Left renal pelvis (tissue), 4 donors: ENCODE measurements at places on chromosomes 1 and 21.

- DNase-seq, result no peak
These were observed 307.7 kb downstream of the SIPA1L2 start for GRCh38 chr1:232322162-232322734.

- no peak for DNase-seq
These were observed 30.1 kb upstream of the ARHGEF10L start for GRCh38 chr1:17509363-17509762.

- no peak for DNase-seq
These were observed 118.9 kb downstream of the ATF6 start for GRCh38 chr1:161885003-161885402.

DNA sequence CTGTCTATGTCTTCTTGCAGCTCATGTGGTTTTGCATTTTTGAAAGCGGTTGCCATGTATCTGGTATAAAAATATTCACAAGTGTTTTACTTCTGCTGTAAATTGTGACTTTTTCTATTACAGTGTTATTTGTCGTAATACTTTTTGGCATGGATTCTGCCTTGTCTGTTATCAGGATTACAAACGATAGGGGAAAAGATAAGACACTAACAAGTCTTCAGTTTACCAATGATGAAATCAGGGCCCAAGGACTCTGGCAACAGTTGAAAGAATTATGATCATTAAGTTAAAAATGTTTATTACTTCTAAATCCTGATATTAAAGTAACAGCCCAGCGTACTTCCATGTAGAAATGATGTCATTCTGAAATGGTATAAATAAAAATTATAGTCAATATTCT lies 298.8 kb downstream of the KIF26B start:
- DNase-seq, result no peak

GRCh38 chr1:87113313-87113712 lies 198.9 kb downstream of the HS2ST1 start:
- no peak for DNase-seq

GRCh38 chr21:38139380-38140168 lies 117.2 kb upstream of the KCNJ15 start:
- no peak for DNase-seq

- no peak for DNase-seq
These were observed 9.9 kb downstream of the PFKFB2 start for GRCh38 chr1:207063014-207063413.

- DNase-seq, result no peak
These were observed at the start of gene TMEM200B for GRCh38 chr1:29123887-29124365. Gene TMEM200B (minus strand): TSS chr1:29123903. CDS start chr1:29121828, 2,075 bp downstream.

DNA sequence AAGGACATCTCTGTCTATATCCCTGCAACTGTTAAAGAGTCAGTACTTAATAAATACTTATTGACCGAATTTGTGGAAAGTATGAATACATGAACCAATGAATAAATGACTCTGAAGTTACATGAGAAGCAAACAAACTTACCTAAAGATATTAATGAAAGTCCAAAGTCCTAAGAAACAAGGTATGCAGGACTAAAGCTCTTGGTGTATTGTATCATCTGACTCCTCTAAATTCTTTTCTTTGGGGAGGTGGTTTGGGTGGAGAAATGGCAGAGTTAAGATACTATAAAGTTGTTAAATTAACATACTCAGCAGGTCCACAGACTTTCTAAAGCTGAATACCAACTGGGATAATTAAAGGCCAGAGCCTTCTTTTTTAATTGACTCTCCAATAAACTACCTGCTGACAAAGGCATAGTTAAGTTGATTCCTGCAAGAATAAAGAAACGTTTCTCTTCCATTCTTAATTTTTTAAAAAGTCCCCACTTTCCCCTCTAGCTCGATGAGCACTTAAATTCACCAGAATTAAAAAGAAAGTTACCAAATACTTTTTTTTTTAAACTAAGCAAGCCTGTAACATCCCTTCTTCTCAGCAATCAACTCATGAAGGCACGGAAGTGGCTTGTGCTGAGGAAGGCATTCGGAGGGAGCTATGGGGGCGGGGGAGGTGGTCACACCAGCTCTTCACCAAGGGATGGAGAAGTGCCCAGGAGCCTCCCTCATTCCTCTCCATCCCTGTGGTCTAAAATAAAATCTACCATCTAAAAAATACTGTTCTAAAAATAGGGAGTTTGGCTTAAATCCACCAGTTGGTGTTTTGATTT lies 61.1 kb downstream of the GADD45A start:
- no peak for DNase-seq

- DNase-seq, result no peak
These were observed 10.5 kb downstream of the FAAH start for GRCh38 chr1:46404482-46405196.

DNA sequence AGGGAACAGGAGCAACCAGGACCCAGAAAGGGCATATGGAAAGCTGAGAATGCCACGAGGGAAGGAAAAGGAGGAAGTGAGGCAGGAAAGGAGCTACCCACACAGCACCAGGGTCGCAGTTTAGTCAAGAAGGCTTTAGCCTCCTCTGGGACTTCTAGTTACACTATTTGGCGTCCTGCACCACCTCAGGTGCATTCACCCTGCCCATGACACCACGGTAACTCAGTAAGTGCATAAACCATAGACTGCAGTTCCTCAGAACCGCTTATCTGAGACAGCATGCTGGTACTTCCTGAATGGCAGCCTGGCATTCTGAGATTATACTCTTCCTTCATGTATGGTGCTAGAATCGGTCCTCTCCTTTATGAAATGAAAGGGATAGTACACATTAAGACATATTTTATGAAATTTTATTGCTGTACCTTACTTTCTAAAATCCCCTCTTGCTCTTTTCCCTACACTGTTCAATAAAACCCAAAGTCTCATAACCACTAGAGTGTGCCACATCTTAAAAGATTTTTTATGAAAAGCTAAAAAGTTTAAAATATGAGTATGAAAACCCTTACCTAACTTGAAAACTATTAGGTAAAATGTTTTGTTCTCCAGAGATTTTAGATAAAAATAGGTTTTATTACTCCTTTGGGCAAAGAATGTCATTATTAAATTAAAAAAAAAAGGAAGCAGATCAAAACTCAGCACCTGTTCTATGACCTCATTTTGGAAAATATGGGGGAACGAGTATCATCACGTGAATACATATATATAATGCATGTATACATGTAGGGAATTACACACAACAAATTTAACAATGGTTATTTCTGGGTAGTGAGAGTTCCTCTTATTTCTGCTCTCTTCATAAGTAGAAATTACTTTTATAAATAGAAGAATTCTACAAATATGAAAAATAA lies 67.3 kb downstream of the VAV3 start:
- DNase-seq, result no peak

DNA sequence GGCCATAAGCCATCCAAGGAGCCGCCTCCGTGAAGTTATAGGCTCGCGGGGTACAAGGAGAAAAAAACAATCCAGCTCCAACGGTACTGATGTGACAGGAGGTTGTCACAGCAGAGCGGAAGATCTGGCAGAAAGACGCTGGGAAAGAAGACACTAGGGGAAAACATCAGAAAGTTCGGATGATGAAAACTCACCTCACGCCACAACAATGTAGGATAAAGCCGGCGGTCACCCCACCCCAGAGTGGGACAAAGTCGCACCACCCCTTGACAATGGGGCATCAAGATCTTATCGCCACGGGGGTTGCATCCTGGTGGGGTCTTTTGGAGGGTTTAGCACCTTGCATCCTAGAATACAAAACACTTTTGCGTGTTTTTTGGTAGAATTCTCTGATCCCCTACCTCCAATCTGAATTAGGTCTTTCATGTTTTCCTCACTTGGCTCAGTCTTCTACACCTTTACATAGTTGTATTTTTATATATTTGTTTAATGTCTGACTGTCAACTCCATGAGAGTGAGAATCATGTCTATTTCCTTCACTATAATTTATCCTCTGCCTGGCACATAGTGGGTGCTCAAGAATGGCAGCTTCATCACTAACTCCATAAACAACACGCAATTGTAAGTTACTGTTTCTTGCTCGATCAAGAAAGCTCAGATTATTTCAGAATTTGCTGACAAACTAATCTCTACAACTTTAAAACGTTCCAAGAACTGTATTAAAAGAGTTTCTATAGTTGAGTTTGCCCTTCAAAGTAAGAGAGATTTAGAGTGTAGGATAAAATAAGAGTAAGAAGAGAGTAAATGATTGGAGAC lies 611 bp upstream of the ZSWIM5 start:
- no peak for DNase-seq

- no peak for DNase-seq
These were observed 74.5 kb downstream of the NPHP4 start for GRCh38 chr1:5917591-5918274.

- no peak for DNase-seq
These were observed 726 bp upstream of the FCER1G start for GRCh38 chr1:161214369-161214768.

GRCh38 chr1:173561263-173561662 lies 41.6 kb downstream of the SLC9C2 start:
- no peak for DNase-seq

DNA sequence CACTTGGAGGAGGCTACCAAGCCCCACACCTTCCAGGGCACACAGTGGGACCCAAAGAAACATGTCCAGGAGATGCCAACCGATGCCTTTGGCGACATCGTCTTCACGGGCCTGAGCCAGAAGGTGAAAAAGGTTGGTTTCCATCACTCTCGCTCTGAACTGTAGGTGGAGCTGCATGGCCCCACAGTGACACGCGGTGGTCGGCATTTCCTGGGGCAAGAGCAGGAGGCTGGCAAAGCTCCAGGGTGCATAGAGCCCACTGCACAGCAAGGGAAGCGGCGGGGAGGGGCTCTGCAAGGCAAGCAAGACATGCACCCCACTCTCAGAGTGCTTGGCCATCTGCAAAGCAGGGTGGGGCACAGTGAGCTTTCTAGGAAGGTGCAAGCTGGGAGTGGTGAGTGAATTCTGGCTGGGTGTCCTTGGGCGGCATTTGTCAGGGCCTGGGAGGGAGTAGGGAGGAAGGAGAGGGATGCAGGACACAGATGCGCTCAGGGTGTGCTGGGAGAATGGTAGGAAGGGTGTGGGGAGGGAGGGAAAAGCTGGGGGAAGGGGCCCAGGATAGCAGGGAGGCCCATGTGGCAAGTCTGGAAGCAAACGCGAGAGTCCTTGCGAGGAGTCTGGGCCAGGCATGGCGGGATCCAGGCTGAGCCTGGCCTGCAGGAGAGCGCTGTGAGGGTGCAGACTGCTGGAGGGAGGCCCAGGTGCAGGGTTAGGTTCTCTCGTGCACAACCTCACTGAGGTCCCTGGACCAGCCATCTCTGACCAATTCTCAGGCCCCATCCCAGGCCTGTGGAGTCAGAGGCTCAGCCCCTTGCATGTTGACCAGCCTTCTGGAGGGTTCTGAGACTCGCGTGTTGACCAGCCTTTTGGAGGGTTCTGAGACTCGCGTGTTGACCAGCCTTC lies 11.0 kb downstream of the TRPM2 start:
- DNase-seq, result no peak

DNA sequence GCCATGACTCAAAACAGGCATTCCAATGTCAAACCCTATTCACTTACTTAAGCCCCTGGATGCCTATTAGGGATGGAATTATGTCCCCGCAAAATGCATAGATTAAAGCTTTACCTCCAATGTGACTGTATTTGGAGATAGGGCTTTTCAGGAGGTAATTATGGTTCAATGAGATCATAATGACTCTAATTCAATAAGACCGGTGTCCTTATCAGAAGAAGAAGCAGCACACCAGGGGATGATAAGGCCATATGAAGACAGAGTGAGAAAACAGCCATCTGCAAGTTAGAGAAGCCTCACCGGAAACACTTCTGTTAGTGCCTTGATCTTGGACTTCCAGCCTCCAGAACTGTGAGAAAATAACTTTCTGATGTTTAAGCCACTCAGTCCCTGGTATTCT lies 1131.8 kb upstream of the TMPRSS15 start:
- no peak for DNase-seq

GRCh38 chr1:113903501-113904292 lies 902 bp downstream of the AP4B1 start:
- no peak for DNase-seq
